ENCODE measurements at places on chromosomes 1 and 21.

DNA sequence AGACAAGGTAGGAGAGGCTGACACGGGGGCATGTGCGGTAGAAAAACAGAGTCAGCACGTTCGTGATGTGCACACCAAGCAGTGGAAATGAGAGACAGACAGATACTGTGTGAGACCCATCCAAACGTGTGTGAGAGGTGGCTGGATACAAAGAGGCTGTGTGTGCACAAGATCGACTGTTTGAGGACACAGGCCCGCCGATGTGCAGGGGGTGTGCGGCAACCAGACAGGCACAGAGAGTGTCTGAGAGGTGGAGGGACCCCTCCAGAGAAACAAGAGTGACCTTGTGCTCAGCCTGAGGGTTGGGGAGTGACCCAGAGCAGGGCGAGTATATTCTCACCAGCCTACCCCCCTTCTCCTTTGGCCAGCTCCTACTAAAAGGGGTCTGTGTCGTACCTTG, 97.8 kb upstream of the IPO9 start:
- no peak for DNase-seq

- no peak for DNase-seq
These were observed 133.3 kb upstream of the SYT6 start for GRCh38 chr1:114286960-114287359.

- no peak for DNase-seq
These were observed 602.9 kb downstream of the NPHP4 start for GRCh38 chr1:5389101-5389885.

- peak; percentile 66 for DNase-seq
These were observed at the start of gene PINK1 for GRCh38 chr1:20633190-20634064. Gene PINK1 (plus strand): TSS chr1:20633458. CDS start chr1:20633549, 91 bp downstream.

- DNase-seq = no peak
These were observed 26.4 kb downstream of the CAPN2 start for GRCh38 chr1:223738465-223739365.

DNA sequence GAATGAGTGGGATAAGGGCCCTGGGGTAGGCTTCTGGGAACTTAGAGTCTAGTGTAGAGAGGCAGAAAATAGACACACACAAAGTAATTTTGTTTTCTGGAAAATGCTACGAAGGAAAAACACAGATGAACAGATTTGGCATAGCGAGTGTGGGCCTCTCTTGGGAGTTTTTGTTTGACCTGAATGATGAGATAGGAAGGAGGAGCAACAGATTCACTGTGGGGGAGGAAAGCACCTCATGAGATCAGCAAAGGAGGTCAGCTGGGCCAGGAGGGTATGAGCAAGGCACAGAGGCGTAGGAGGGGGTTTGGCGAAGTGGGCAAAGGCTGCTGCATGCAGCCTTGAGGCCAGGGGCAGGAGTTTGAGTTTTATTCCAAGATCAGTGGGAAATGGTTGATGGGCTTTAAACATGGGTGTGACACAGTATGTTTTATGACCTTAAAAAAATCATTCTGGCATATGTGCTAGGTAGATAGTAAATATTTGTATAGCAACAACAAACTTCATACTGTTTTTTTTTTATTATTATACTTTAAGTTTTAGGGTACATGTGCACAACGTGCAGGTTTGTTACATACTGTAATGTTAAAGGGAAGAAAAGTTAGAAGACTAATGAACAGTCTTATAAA, 57.9 kb downstream of the FGGY start:
- no peak for DNase-seq

GRCh38 chr1:101284021-101284420, 47.2 kb downstream of the S1PR1 start:
- no peak for DNase-seq

- no peak for DNase-seq
These were observed 46.8 kb downstream of the CHD5 start for GRCh38 chr1:6133146-6133895.

DNA sequence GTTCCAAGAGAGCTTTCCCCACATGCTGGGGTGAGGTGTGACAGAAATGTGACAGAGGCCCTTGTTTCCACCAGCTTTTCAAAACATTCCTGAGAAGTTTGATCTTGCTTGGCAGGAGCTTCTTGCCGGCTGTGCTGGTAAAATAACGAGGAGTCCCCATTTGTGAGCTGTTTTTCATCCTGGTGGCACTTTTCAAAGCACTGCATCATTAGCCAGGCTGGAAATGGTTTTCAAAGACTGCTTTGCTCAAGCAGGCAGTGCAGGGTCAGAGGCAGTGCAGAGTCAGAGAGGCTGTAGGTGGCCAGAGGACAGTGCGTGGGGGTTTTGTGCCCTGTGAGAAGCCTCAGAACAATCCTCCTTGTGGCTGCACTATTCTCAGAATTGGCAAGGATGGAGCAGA, 75.8 kb upstream of the KCNA3 start:
- DNase-seq = no peak

DNA sequence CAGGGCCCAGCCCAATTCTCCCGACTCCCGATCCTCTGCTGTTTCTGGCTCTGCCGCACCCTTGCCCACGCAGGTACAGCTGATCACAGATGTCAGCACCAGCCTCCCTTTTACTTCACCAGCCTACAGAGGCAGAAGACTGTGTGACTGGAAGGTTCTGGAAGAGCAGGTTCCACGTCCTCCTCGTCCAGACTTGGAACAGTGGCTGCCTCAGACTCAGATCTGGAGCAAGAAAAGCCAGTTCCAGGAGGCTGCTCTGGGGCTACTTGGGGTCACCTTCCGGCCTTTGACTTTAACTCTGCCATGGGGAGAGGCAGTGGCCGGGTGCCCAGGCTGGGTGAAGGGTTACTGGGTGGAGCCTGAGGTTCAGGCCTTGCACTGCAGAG, 16.1 kb upstream of the KLHDC7A start:
- DNase-seq = no peak

- no peak for DNase-seq
These were observed 1.2 kb downstream of the GTF2B start for GRCh38 chr1:88890131-88890530.

DNA sequence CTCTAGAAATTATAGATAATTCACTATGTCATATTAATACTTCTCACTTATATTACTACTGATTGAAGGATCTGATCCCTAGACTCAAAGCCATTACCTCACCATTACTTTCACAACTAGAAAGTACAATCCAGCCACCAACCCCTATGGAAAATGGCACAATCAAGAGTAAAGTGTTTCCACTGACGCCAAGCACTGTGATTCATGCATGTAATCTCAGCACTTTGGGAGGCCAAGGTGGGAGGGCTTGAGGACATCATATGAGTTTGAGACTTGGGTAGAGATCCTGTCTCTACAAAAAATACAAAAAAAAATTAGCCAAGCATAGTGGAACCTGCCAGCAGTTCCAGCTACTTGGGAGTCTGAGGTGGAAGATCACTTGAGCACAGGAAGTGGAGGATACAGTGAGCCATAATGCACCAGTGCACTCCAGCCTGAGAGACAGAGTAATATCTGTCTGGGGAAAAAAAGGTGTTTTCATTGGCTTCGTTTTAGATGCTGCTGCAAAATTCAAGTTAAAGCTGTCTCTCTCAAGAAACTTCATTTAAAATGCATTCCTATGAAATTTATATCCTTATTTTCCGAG, 126.5 kb downstream of the AKT3 start:
- no peak for DNase-seq

DNA sequence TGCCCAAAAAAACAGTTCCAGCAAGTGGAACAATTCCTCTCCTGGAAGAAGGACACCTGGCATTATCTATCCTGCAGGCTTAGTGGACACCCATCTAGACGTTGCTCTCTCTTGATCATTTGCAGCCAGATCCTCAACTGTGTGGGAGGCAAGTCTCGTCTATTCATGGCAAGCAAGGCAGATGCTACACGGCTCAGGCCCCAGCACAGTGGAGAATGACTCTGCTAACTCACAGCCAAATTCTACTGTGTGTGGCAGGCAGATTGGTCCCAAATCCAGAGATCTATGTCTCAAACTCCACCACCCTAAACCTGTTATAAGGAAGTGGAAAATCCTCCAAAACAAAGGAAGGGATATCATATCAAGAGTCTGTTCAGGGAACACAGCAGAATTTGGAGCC, 7.0 kb downstream of the TNNT2 start:
- no peak for DNase-seq

- no peak for DNase-seq
These were observed 192.6 kb downstream of the NFIA start for GRCh38 chr1:61274939-61275338.

GRCh38 chr1:206469933-206470691, at the start of gene IKBKE:
Gene IKBKE (plus strand): TSS chr1:206470476. CDS start chr1:206473228, 2,752 bp downstream.
- peak; percentile 26 for DNase-seq

GRCh38 chr1:113142791-113143190, 69.8 kb downstream of the LRIG2 start:
- no peak for DNase-seq

GRCh38 chr1:210771131-210771530, 362.8 kb downstream of the KCNH1 start:
- DNase-seq = no peak

DNA sequence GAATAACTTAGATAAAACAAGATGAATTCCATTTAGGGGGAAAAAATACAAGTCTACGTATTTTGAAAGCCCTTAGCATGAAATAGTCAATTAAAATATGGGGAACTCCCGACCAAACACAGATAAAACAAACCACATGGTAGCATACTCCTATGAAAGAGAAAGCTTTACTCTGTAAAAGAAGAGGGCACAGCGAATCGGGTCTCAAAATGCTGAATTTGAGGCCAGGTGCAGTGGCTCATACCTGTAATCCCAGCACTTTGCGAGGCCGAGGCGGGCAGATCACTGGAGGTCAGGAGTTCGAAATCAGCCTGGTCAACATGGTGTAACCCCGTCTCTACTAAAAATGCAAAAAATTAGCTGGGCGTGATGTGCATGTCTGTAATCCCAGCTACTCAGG, 116.9 kb upstream of the TIAM1 start:
- no peak for DNase-seq

GRCh38 chr1:32693455-32694174, 9.0 kb downstream of the SYNC start:
- DNase-seq = no peak

DNA sequence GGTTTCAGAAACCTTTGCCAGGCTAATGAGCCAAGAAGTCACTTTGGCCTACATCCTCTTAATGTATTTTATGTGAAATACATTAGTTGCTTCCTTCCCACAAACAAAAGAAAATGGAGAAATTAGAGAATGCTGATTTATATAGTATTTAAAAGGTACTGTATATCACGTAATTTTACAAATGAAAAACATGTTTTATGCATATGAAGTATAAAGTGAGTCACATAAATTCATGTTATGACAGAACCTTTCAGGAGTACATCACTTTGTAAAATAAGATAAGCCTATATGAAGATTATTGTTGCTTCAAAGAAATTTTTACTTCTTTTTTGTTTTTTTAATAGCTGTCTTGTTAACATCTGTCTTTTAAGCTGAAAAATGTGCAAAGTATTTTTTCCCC, 4.6 kb downstream of the DR1 start:
- no peak for DNase-seq

- DNase-seq = no peak
These were observed 19.7 kb upstream of the DIPK1A start for GRCh38 chr1:92980732-92981647.

GRCh38 chr1:8409106-8409505, 91.2 kb downstream of the SLC45A1 start:
- DNase-seq = no peak

DNA sequence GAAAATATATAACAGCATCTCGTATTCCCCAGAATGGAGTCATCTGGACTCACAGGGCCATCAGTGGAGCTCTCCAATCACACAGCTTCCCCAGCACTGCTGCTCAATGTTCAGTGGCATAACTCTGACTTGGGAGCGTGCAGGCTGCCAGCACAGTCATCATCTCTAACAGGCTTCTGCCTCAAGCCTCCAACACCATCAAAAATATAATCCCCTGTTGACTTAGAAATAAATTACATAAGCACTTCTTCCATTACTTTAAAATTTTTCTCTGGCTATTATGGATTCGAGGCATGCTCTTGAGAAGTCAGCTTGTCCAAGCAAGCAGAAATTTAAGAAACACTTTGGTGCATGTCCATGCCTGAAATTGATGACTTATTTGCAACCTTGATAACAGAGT, 6.2 kb downstream of the DUSP23 start:
- DNase-seq = no peak

GRCh38 chr1:159204161-159205141, at the start of gene ACKR1:
Gene ACKR1 (plus strand): TSS chr1:159204875. CDS start chr1:159204960, 85 bp downstream.
- no peak for DNase-seq

GRCh38 chr21:41375875-41376274, 14.0 kb downstream of the MX2 start:
- DNase-seq = no peak

- DNase-seq = no peak
These were observed 27.0 kb downstream of the PKNOX1 start for GRCh38 chr21:43001316-43001715.

DNA sequence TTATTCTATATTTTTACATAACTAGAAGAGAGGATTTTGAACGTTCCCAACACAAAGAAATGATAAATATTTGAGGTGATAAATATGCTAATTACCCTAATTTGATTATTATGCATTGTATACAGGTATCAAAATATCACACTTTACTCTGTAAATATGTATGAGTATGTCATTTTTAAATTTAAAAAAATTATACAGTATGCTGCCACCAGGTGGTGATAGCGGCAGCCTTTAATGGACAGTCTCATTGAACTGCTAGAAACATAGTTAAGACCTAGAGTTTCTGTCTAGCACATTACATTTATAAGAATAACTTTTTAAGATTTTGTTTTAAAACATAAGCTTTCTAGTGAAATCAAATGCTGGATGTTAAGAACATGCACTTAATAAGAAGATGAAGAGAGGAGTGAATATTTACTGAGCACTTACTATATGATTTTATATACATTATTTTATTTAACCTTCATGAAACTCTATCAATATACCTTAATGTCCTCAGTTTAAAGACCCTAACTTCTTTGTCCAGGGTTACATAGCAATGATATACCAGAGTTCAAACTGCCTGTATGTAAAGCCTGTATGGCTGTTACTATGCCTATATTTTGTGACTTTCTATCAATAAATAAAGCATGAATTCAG, 207.1 kb downstream of the NUF2 start:
- DNase-seq = no peak

- DNase-seq = no peak
These were observed 32.0 kb downstream of the SLAMF6 start for GRCh38 chr1:160491017-160491416.

DNA sequence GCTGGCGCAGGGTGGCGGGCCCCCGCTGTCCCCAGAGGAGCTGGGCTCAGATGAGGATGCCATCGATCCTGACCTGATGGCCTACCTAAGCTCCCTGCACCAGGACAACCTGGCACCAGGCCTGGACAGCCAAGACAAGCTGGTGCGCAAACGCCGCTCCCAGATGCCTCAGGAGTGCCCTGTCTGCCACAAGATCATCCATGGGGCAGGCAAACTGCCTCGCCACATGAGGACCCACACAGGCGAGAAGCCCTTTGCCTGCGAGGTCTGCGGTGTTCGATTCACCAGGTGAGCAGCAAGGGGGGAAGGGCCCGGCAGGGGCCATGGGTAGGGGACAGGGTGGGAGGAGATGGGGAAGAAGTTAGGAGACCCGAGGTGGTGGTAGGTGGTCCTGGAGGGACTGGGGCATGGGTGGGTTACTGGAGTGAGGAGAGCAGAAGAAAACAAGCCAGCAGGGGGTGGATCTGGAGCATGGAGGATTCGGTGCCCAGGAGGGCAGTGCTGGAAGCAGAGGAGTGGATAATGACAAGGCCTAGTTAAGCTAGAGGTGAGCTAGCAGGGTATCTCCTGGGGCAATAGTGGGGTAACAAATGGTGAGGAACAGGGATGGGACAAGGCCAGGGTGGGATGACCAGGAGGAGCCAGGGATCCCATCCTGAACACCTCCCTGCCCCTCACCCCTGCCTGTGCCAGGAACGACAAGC, 13.1 kb downstream of the ZBTB7B start:
- no peak for DNase-seq

Data from NCI-H1092 (cell line).